CD4-positive, alpha-beta T cell treated with Interleukin-2 at 100 ng/mL for 4 hours (primary cell): ENCODE measurements at places on chromosomes 1 and 21.

DNA sequence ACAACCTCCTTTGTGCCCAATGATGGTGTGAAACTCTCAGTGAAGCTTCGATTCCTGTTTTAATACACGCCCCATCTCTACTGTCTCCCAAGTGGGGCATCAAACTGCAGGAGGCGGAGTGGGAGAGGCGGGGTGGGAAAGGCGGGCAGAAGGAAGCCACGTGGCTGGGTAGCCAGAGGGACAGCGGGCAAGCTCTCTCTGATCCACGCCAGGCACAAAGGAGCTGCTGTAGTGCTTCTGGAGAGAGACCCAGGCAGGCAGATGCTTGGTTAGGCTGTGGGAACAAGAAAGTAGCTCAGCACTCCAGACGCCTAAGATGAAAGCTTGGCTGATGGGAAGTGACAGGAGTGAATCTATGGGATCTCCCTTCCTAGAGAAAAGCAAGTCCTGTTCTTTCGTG is 25.7 kb downstream of the TRIM67 start:
- no peak for DNase-seq

GRCh38 chr1:209397371-209397770 is 186.1 kb upstream of the CAMK1G start:
- no peak for DNase-seq

DNA sequence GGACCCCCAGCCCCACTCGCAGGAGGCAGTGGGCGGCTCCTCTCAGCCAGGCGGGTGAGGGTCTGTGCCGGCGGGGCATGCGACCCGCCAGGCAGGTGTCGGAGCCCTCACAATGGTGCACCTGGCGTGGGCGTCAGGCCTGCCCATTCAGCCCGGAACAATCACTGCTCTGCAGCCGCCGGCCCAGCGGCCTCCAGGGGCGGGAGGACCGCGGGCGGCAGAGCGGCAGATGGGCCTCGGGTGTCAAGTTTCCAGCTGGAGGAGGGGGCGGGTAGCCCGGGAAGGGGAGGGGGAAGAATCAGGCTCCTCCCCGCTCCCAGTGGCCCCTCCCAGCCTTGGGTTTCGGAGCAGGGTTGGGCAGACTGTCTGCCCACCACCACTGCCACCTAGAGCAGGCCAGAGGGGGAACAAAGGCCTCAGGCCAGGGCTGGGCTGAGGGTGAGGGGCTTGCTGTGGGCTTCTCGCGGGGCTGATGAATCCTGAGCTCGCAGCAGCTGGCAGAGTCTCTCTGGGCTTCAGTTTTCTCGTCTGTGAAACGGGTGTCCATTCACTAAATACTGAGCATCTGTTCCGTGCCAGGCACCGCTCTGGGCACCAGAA is 39.5 kb upstream of the CASZ1 start:
- DNase-seq = no peak

- no peak for DNase-seq
Observed at GRCh38 chr1:156815961-156816422, 656 bp downstream of the SH2D2A start.

- no peak for DNase-seq
Observed at GRCh38 chr1:178580876-178581275, 68.0 kb downstream of the TEX35 start.

- DNase-seq = no peak
Observed at GRCh38 chr1:30373471-30374399, 349.6 kb downstream of the MATN1 start.

DNA sequence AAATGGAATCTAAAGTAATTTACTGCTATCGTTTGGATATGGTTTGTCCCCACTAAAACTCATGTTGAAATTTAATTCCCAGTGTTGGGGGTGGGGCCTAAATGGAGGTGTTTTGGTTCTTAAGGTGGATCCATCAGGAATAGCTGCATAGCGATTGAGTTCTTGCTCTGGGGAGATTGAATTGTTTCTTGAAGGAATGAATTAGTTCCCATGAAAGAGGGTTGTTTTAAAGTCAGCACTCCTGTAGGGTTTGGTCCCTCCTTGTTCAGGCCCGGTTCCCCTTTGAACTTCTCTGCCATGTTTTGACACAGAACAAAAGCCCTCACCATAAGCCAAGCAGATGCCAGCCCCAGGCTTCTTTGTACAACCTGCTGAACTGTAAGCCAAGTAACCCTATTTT is 170.9 kb downstream of the COL11A1 start:
- no peak for DNase-seq

GRCh38 chr1:29667951-29668350 is 431.6 kb downstream of the PTPRU start:
- no peak for DNase-seq

DNA sequence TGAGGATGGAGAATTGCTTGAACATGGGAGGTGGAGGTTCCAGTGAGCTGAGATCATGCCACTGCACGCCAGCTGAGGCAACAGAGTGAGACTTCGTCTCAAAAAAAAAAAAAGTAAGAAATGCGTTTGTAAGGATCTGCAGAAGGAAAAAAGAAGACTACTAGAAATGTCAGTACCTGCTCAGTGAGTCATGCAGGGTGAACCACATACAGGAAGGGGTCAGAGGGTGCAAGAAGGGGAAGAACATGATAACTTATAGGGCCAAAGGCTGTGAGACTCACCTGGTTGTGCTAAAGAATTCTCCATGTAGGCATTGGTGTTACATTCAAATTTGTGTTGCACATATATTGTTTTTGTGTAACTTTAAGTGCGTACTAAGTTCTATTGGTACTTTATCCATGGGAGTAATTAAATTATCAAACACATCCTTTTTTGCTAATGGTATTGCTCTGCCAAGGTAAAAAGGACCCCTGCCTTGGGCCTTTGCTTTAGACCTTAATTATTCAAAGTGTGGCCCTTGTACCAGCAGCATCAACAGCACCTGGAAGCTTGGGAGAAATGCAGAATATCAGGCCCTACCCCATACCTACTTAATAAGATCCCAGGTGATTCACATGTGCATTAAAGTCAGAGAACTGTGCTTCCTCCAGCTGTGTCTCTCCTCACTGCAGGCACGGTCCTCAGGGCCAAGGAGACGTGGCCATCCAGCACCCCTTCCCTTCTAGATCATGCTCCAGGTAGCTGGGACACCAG is 96.4 kb upstream of the PPP2R5A start:
- peak; percentile 35 for DNase-seq

GRCh38 chr1:240414237-240414636 is 197.7 kb downstream of the GREM2 start:
- DNase-seq = no peak

DNA sequence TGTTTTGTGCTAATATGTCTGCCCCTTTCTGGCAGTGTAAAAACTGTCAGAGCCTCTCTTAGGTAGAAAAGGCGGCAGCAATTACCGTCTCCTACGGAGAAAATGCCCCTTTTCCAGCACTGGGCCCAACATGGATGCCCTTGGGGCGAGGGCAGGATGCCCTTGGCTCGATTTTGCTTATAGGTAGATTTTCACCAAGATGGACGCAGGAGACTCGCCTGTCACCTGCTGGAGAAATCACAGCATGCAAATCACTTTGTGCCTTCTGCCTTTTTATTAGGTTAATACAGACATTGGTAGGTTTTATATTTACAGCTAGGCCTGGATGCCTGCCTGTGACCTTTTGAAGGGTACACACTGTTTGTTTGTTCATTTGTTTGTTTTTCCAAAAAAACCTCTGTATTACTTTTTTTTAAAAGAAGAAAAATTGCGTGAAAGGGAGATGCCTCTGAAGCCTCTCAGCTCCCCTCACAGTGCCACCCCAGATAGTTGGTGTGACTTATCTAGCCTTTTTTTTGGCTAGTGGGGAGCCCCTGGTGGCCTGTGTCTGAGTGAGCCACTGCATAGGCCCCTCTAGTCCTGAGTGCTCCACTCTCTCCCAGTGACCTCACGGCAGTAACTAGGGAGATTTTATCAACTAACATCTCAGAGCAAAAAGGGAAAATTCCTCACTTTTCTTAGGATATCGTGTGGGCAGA is 2.5 kb downstream of the ATP1B1 start:
- no peak for DNase-seq

- DNase-seq = peak; percentile 34
Observed at GRCh38 chr1:229557200-229557850, 1.2 kb downstream of the ABCB10 start.

GRCh38 chr1:60990714-60991090 is 91.7 kb upstream of the NFIA start:
- DNase-seq = no peak

DNA sequence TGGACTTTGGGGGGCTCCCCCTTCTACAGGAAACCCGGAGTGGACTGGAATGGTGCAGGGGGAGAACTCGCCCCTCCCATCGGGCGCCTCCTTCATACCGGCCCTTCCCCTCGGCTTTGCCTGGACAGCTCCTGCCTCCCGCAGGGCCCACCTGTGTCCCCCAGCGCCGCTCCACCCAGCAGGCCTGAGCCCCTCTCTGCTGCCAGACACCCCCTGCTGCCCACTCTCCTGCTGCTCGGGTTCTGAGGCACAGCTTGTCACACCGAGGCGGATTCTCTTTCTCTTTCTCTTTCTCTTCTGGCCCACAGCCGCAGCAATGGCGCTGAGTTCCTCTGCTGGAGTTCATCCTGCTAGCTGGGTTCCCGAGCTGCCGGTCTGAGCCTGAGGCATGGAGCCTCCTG is at the start of gene TNFRSF14:
TSS of gene TNFRSF14 (plus strand) at position 95 of the 401 bp plus-strand sequence. CDS start at position 389, 294 bp downstream.
- peak; percentile 79 for DNase-seq

DNA sequence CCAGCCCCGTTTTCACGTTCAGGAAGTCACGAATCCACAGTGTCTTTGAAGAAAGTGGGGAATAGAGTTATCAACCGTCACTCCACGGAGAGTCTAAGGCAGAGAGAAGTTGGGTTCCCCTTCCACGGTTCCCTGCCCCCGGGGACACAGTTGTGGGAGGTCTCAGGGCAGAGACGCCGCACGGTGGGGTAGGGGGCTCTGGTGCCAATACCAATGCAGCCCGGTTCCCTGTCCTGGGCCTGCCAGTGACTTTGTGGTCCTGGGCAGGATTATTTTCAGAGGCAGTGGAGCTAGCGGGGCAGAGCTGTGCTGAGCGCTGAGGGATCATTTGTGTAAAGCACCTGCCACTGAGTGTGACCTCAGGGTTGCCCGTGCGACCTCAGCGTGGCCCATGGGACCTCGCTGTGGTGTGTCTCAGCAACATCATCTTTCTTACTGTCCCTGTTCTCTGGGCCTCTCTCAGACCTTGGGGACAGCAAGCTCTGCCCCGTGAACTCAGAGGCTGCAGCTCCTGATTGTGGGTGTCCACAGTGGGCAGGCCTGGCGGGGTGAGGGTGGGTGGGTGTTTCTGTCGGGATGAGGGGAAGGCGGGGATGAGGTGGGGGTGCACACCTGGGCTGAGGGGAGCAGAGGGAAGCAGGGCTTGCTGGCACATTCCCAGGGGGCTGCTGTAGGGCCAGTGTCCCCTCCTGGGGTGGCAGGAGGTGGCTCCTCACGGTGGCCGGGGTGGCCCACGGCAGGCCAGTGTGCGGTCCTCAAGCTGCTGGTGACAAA is 65.2 kb downstream of the AGPAT3 start:
- no peak for DNase-seq

DNA sequence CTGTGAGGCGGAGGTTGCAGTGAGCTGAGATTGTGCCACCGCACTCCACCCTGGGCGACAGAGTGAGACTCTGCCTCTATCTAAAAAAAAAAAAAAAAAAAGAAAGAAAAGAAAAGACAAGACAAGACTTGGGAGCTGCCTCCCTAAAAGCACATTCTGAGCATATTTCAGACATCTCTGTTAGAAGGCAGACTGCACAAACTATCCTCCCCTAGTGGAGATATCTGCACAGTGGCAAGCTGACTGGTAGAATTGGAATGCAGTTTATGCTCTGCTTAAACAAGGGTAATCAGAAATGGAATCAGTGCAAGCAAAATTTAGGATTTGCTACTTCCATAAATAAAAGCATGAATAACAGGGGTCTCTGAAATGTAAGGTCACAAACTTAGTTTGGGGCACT is 31.8 kb downstream of the GNG4 start:
- DNase-seq = no peak

DNA sequence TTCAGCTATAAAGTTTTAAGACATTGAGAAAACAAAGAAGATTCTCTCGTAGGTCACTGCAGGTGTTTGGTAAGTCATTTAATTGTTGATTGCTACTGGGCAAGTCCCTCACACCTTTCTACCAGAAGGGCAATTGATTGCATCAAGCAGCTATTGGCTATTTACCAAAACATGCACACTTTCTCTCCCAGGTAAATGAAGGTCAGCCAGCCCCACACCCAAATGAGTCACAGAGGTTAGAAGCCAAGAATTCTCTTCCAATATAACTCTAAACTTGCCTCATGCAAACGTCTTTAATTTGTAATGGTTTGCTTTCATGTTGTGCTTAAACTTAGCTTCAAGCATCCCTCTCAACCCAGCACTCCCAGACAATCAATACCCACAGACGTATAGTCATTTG is 475.3 kb upstream of the ADGRL2 start:
- no peak for DNase-seq

GRCh38 chr1:89657886-89658285 is 25.0 kb downstream of the LRRC8C start:
- peak; percentile 78 for DNase-seq

DNA sequence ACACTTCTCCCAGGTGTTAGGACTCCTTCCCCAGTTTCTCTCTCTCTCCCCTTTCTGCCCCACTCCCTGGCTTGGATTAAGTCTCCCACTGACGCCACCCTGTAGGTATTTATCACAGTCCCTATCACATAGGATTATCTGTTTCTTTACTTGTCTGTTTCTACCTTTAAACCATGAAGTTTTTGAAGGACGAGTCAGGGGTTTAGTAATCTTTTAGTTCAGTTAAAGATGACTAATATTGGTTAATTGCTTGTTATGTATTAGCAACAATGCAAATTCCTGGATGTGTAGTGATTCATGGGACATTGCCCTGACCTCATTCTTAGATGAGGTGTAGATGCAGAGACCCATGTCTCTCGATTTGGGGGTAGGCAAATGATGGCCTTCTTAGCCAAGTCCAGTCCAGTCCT is 6.4 kb downstream of the LAMC1 start:
- DNase-seq = no peak

DNA sequence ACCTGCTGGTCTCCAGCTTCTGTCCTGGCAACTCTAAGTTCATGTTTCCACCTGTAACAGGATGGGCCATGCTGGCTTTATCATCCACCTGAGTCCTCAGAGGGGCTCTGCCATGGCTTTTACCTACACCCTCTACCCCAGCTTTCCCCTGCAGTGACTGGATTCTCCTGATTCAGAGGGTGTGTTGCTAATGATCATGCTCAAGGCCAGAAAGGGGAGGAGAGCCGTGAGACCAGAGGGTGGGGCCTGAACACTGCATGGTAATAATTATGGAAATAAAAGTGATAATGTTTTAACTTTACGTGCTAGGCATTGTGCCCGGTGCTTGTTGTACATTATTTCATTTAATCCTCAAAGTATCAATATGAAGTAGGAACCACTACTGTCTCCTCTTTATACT is 53.3 kb downstream of the CNIH3 start:
- DNase-seq = no peak

- no peak for DNase-seq
Observed at GRCh38 chr1:212203630-212204029, 81.6 kb upstream of the PPP2R5A start.

GRCh38 chr21:42651515-42652401 is 1.7 kb upstream of the PDE9A start:
- no peak for DNase-seq

- no peak for DNase-seq
Observed at GRCh38 chr1:15325375-15326085, 78.5 kb downstream of the FHAD1 start.

GRCh38 chr1:51331206-51332100 is 1.1 kb upstream of the TTC39A start:
- DNase-seq = no peak
